ENCODE measurements at places on chromosomes 16 and 17.
A peak's percentile ranks its signal among the peaks of the same experiment; 100 is the strongest.

- DNase-seq, result peak; percentile 67
These were observed 844 bp downstream of the TAOK2 start for GRCh38 chr16:29974291-29975133.

DNA sequence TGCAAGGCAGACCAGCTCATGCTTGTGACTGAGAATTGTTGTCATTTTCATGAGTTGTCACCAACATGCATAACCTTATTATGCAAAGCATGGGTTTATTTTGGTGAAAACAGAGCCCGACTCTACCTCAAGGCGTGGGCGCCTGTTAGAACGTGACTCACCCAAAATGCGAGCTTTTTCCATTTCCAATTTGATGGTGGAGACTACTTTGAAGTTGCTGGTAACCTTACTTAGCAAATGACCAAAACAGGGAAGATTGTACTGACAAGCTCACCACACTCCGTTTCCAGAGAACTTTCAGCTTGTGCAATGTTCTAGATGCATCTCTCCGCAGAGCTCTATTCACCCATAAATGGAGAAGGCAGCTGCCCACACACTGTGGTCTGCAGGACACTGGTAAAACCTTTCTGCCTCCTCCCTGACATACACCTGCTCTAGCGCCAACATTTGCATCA is 284.5 kb downstream of the MAF start:
- no peak for DNase-seq

DNA sequence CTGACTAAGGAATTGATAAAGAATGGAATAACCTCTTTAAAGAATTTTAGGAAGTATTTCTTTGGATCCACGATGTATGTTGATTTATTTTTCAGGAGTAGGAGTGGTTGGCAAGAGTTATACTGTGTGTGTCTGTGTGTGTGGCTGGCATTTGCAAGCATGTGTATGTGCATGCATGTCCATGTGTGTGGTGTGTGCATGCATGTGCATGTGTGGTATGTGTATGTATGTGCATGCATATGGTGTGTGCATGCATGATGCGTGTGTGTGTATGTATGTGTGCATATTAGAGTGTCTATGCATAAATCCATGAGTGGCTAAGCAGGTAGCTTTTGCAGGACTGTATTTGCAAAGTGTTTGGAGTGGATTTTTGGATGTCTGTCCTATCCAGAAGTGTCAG is 120.8 kb downstream of the HS3ST2 start:
- DNase-seq, result no peak

DNA sequence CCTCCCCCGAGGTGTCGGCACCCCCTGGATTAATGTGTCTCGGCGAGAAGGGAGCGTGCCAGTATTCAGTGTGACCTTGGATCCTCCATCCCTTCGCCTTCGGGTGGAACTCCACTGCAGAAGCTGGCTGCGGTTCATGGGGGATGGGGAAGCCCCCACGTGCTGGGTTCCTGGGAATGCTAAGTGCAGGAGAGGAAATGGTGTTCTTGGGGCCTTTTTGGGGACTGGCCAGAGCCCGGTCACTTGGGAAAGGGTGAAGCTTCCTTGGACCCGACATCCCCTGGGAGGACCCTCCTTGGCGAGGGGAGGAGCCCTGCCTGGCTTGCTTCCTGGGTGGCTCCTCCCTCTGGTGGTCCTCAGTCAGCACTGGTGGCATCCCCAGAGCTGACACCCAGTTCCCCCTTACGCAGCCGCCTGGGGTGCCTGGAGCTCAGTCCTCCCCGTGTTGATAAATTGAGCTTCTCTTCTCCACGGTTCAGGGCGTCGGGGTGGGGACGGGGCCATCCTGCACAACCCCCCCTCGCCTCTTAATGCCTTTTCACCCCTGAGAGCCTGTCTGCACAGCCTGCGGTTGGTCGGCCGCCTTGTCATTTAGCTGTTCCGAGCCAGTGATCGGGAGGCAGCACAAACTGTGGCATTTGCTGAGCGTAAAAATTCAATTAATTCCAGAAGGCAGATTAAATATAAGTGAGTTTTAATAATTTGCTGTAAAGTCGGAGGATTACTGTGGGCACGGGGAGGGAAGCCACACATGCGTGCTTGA is 30.7 kb upstream of the GSE1 start:
- DNase-seq, result no peak

- no peak for DNase-seq
These were observed 7.2 kb upstream of the NUDT7 start for GRCh38 chr16:77715145-77715544.

DNA sequence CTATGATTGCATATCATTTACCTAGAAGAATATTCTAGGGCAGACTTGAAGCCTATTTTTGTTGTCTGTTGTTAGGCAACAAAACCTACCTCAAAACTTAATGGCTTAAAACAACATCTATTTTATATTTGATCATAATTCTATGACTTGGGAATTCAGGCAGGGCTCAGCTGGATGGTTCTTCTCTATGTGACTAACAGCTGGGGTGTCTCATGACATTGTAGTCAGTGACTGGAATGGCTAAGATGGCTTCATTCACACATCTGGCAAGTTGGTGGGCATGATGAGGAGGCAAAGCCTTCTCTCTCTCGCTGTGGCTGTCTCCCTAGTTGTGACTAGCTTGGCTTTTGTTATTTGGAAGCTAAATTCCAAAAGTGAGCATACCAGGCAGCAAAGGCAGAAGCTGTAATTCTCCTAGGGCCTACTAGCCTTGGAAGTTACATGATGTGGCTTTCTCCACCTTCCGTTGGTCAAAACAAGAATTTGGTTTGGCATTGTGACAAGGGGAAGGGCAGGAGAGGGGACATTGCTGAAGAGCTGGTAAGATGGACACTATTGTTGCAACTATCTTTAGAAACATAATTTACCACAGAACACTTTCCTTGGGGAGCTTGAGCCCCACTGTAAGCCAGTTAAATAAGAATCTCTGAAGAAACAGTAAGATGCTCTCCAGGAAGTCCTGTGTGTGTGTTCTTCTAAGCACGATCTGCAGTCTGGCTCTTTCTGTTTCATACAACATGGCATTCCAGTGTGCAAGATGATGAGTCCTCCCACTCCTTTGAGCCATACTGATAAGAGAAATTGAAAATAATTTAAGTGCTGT is 39.4 kb downstream of the ZNRF1 start:
- DNase-seq, result no peak

DNA sequence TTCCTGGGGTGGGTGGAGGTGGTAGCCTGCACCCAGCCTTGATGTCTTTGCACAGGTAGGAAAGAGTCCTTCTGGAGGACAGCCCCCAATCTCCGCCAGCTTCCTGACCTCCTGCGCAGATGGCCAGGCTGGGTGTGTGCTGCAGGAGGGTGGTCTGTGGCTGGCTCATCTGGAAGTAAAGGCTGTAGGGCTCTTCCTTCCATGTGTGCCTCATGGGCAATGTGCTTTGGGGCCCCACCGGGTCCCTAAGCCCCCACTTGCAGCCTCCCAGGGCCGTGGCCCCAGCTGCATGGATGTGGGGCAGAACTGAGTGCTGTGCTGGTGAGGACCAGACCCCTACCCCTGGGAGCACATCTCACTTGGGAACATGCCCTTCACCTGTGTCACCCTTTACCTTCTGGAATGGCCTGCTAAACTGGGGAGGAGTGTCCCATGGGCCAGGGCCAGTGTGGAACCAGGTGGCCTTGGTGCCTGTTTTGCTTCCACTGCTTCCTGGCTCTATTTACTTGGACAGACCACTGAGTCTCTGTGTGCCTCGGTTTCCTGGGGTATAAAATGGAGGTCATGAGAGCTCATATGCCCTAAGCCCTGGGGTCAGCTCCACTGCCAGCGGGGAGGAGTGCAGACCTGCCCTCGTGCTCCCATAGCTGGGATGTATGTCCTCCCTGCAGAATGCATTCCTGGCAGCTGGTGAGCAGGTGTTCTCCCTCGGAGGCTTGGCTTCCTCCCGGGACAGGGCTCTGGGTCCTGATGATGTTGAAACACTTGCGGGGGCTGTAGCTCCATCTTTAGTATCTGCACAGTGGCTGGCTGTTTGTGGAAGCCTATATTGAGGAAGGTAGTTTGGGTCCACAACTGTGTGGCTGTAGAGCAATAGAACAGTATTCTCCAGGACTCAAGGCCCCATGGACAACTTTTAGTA is 18.0 kb downstream of the MPRIP start:
- DNase-seq, result no peak

DNA sequence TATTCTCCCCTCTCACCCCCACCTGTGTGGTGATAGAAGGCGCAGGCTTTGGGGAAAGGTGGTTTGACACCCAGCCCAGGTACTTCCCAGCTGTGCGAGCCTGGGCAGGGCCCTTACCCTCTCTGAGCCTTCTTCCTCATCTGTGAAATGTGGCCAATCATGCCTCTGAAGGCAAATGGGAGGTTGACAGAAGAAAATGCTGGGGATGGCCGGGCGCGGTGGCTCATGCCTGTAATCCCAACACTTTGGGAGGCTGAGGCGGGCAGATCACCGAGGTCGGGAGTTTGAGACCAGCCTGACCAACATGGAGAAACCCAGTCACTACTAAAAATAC is 43.7 kb downstream of the CRISPLD2 start:
- no peak for DNase-seq

DNA sequence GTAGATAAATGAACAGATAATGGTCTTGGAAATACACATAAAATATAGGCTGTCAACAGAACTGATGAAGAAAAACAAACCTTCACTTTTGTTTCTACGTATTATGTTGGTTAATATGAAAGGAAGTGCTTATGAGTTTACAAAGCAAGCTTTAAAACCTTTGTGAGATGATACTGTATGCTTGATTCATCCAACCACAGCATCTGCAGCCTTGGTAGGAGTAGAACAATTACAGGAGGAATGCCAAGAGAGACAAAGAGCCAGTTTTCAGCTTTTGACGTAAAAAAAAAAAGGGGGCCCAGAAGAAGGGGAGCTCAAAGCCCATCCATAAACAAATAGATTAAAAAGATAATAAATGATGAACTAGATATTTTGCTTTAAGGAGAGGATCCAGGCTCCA is 13.3 kb downstream of the FAM20A start:
- DNase-seq, result no peak

- no peak for DNase-seq
These were observed 1.6 kb upstream of the GPR139 start for GRCh38 chr16:20075243-20075642.

GRCh38 chr17:81060416-81060815 is 25.5 kb downstream of the BAIAP2 start:
- no peak for DNase-seq

DNA sequence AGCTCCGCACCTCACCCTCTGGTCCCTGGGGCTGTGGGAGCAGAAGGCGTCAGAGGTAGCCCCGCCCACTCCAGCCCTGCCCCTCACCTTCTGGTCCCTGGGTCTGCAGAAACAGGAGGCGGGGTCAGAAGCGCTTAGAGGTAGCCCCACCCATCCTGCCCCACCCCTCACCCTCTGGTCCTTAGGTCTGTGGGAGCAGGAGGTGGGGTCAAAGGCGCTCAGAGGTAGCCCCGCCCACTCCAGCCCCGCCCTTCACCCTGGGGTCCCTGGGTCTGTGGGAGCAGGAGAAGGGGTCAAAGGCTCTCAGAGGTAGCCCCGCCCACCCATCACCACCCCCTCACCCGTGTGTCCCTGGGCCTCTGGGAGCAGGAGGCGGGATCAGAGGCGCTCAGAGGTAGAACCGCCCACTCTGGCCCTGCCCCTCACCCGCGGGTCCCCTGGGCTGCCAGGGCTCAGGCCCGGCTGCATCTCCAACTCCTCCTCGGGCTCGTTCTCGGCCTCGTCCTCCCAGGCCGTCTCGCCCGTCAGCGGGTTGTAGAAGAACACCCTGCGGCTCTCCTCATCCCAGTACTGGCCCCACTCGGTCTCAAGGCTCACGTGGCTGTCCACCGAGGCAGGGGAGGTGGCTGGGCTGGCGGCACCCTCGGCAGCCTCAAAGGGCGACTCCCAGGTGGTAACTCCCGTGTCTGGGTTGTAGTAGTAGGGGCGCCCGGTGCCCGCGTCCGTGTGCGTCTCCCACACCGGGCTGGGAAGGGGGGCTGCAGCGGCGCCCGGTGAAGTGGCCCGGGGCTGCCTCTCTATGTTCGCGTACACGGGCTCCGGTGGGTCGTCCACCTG is 27.2 kb downstream of the ARHGAP27 start:
- no peak for DNase-seq

GRCh38 chr17:78771758-78772382 is 10.2 kb downstream of the CYTH1 start:
- peak; percentile 42 for DNase-seq

DNA sequence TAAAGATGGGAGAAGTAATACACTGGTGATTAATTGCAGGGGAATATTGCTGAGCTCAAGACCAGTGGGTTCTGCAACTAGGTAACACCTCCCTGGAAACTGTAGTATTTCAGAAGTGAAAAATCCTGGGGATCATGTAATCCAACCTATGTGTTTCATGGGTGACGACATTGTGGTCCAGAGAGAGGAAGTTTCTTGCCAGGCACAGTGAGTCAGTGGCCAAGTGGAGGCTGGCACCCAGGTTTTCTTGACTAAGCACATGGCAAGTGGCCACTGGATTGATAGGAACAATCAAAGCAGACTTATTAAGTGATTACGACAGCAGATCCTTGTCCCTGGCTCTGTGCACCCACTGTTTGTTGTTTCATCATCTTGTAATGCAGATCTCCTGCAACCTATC is 14.6 kb upstream of the CIITA start:
- peak; percentile 93 for DNase-seq

- DNase-seq, result no peak
These were observed 5.9 kb downstream of the TOP2A start for GRCh38 chr17:40411821-40412220.

GRCh38 chr16:56716761-56717160 is 13.2 kb upstream of the NUP93 start:
- no peak for DNase-seq

DNA sequence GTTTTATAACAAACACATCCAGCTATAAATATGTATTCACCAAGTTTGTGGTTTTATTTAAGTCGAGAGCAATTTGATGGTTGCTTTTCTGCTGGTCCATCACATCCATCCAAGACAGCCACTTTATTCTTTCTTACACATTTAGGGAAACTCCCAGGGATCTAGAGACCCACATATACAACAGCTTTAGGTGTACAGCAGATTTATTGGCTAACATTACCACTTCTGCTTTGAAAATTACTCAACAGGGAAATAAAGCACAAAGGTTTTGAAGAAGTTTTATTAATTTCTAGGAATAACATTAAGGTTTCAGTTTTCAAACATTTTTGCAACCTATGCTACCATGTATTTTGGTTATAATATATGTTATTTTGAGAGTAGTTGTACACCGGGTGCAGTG is 6.9 kb downstream of the ERCC4 start:
- DNase-seq, result peak; percentile 59

DNA sequence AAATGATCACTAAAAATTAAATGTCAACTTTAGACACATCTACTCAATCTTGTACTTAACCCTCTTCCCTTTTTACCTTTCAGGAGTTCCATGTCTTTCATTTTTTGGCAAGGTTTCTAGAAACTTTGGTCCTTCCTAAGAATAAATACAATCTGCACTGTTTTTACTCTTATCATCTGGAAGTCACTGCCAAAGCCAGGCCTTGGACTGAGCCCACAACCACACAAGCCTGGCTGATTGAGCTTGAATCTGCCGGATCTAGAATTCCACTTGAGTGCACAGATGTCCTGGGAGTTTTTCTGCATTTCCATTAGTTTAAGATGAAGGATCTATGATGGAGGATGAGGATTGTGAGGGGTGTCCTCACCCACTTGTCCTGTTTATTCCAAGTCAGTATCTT is 126.1 kb downstream of the VPS53 start:
- no peak for DNase-seq
